ENCODE measurements at places on chromosomes 5 and 9. TPM values are rescaled to one million over a fixed set of nuclear protein-coding genes. Genes with fewer than 3 reads are reported as not detected.

Gene MTREX
- 67.1 TPM for total RNA-seq

Gene SLC36A2
- not detected for total RNA-seq

Gene LPAR1
- total RNA-seq: not detected

Gene RASGEF1C
- not detected for total RNA-seq

Gene CDHR2
- total RNA-seq: 2.2 TPM

Gene HTR1A
- total RNA-seq: not detected

Measured in activated CD8-positive, alpha-beta T cell treated with anti-CD3 and anti-CD28 coated beads, Interleukin-2, amount 10 ng/mL, durations not matched to agents 7 days and 5 days (primary cell).